ENCODE measurements at places on chromosomes 4 and X.

DNA sequence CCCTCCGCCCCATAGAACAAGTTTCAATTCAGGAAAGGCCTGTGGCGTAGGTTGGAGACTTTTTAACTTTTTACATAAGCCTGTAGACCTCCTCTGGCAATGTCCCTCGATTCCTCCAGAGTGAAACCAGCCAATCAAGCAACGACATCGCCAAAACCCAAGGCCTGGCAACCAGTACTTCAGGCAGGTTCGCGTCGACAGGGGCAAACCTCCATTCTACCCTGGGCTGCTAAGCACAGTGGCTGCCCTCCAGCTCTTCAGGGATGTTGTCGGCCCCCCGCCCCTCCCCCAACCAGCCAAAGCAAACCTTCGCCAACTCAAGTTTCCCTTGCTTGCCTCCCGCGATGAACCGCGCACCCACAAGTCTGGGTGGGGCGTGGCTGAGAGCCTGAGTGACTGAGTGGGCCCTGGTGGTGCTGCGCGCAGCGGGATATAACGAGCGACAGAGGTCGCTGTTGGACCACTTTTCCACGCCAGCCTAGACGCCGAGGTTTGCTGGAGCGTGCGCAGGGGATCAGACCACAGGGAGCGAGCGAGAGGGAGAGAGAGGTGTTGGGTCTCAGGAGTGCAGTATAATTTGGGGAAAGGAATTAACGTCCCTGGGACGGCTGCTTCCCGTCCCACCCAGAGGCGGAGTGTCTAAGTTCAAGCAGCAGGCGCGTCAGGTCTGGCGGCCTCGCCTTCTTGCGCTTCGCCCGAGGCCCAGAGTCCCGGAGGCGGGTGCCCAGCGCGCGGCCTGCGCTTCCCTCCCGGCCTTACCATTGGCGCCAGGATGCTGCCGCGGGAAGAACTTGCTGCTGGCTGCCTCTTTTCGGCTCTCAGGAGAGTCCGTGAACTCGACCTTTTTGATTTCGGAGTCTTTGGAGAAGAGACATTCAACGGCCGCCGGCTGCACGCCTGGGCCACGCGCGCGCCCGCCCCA lies 9.0 kb upstream of the PITX2 start:
- DNase-seq: no peak

DNA sequence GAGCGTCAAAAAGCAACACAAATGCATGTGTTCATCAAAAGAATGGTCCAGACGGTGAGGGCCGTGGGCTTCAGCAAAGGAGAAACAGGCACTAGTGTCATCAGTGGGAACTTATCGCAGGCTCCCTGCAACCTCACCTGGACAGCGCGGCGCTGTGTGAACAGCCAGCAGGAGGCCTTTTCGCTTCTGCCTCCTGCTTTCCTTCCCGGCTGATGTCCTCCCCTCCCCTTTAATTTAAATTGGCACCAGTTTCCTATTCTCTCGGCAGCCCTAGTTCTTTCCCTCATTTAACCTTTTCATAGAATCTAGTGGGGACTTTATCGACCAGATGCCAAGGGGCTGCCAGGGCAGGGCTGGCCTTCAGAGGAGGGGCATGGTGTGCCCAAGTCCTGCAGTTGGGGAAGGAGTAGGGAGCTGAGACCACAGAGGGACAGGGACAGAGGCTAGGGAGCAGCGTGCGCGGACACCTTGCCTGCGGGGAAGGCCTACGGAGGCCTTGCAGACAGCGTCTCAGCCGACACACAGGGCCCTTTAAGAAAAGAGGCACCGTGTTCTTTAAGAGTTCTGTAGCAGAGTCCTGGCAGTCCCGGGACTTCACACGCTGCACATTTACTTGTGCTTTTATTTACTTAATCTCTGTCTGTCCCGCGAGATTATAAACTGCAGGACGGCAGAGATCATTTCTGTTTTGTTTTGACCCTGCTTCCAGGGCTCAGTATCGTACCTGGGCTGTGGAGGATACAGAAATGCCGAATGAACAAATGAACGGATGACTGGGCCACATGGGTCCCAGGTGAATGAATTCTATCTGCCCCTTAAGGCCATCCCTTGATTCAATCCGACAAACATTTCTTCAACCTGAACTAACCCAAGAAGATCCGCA lies 8.4 kb upstream of the SORBS2 start:
- DNase-seq: no peak

DNA sequence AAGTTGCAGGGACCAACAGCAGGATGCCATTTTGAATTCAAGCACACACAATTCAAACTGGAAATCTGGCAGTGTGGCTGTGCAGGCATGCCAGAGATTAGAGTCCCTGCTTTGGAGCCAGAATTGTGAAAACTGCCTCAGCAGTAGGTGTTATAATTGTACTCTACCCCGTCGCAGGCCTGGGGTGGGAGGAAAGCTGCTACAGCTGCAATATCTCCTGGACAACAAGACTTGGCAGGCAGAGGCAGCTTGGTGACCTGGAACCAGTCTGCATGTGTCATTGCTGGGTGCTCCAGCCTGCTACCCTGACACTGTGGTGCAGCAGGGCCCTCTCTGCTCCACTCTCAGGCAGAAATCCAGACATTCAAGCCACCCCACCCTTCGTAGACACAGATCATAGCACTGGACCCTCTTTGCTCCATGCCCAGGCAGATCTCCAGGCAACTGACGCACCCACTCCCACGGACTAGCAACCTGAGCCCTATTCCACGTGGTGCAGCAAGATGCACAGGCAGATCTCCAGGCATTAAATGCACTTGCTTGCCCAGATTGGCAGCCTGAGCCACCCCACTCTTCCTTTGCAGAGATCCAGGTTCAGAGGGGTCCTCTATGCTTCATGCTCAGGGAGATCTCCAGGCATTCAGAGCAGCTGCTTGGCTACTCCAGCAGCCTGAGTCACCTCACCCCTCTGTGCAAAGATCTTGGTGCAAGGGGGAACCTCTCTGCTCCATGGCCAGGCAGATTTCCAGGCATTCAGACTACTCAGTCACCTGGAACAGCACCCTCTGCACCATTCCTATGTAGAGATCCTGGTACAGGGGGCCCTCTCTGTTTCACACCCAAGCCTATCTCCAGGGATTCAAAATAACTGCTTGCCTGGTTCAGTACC lies 140.5 kb downstream of the LRBA start:
- DNase-seq: no peak

- DNase-seq: no peak
These were observed 16.1 kb downstream of the PGAM4 start for GRCh38 chrX:77953302-77953701.

DNA sequence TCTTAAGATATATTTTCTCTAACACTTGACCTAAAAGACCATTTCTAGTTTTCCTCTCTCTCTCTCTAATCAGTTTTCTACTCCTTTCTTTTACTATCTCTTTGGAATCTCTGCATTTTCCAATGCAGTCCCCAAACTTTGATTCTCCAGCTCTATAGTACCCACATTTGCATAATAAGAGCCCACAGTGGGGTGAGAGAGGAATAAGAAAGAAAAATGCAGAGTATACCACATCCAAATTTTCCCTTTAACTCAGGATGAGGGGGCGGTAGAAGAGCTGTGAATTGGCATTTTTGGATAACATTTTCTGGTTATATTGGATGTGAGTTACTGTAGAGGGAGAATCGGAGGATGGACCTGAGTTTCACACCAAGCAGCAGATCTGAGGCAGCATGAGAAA lies 74.4 kb upstream of the SOD3 start:
- DNase-seq: no peak

- DNase-seq: no peak
These were observed 565.7 kb upstream of the SMIM31 start for GRCh38 chr4:164188236-164188635.

GRCh38 chrX:13179100-13179499 lies 134.7 kb upstream of the FAM9C start:
- no peak for DNase-seq

DNA sequence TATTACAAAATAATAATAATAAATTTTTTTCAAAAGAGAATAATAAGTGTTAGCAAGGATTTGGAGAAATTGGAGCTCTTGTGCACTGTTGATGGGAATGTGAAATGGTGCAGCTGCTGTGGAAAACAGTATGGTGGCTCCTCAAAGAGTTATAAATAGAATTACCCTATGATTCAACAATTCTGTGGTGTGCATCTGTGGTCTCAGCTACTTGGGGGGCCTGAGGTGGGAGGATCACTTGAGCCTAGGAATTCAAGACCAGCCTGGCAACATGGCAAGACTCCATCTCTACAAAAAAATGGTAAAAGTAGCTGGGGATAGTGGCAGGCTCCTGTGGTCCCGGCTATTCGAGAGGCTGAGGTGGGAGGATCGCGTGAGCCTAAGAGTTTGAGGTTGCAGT lies 19.6 kb downstream of the MND1 start:
- DNase-seq: no peak

DNA sequence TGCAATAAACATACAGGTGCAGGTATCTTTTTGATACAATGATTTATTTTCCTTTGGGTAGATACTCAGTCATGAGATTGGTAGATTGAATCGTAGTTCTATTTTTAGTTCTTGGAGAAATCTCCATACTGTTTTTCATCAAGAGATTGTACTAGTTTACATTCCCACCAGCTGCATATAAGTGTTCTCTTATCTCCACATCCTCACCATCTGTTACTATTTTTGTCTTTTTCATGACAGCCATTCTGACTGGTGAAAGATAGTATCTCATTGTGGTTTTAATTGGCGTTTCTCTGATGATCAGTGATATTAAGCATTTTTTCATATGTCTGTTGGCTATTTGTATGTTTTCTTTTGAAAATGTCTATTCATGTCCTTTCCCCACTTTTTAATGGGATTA lies 202.2 kb downstream of the RAPGEF2 start:
- DNase-seq: no peak

DNA sequence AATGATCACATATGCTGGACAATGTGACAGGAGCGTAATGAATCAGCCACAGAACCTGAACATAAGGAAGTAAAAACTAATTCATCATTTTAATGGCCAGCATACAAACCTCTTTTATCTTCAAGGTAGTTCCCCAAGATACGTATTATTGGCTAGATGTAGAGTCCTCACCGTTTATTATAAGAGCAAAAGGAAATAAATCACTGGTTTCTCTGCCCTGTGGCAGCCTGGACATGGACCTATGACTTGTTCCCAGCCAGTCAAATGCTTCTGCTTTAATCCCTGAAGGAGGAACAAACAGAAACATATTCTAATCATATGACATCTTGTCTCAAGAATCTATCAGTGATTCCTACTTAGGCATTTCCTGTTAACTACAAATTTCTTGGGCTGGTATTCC lies 86.8 kb upstream of the FAM241A start:
- no peak for DNase-seq

DNA sequence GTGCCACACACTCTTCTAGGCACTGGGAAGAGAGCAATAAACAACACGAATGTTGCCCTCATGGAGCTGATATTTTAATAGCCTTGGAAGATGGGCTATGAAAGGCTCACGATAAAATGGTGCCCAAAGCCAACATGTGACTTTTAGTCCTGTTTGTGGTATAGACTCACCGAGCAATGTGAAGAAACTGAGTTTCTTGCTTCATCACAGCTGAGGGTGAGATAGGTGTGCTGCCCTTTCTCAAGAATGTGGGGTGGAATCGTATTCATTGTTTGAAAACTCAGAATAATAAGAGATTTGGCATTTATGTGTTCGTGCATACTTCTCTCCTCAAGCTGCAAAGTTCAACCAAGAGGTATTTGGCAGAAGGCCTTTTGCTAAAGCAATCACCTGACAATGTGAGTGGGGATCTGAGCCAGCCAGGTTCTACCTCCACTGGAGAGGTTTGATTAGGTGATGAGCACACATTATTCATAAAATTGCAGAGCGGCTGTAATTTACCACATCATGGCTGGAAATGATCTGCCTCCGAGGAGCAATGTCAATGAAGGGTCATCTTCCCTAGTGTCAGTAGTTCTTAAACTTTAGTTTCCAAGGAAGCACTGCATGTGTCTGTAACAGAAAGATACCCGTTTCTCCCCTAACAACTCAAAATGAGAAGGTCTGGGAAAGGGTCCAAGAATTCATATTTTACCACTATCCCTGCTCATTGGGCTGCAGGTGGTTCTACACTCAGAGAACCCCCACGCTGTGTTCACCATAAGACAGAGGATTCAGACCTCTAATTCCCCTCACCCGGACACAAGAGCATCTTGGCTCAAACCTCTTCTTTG lies 41.9 kb upstream of the CBR4 start:
- DNase-seq: no peak

- DNase-seq: no peak
These were observed 44.2 kb downstream of the TBC1D14 start for GRCh38 chr4:6953751-6954380.

GRCh38 chr4:26522478-26522877 lies 32.2 kb upstream of the CCKAR start:
- no peak for DNase-seq

DNA sequence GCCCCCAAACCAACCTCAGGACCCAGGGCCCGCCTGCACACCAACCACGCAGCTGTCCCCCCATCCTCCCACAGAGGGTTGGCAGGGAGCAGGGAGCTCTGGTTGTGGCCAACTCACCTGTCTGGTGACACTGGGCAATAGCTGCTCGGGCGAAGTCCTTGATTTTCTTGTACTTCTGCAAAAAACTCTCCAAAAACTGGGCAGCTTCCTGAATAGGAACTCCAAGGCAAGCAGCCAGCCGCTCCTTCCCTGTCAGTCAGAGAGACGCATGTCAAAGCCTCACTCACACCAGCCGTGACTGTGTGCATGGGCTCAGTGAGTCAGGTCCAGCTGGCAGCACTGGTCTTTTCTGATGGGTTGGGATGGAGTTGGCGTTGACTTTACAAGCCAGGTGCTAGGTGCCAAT lies 26.4 kb downstream of the NAT8L start:
- no peak for DNase-seq

DNA sequence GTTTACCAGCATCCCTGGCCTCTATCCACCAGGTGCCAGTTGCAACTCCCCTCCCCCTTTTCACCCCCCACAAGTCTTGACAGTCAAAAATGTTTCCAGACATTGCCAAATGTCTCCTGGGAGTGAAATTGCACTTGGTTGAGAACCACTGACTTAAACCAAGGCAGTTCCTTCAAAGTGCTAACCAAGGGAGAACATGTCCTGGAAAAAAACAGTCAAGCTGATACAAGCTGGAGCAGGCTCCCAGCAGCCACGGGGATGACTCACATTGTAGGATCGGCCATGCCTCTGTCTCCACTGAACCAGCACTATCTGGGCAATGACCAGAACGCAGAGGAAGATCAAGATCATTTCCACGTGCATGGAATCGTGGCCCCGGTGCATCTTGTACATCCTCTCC lies 11.4 kb downstream of the RNF175 start:
- no peak for DNase-seq

DNA sequence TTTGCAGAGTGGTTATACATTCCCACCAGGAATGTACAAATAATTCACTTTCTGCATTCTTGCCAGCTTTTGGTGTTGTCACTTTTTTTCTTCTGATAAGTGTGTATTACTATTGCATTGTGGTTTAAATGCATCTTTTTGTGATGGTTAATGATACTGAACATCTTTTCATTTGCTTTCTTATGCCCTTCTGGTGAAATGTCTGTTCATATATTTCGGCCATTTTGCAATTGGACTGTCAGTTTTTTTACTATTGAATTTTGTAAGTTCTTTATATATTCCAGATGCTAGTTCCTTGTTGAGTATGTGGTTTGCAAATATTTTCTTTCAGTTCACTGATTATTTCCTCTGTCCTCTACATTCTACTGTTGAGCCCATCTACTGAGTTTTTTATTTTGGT lies 19.4 kb upstream of the BMP2K start:
- DNase-seq: no peak

Data from NCI-H2107 (cell line).